Naive B cell (primary cell): ENCODE measurements at places on chromosomes 11 and 22.

DNA sequence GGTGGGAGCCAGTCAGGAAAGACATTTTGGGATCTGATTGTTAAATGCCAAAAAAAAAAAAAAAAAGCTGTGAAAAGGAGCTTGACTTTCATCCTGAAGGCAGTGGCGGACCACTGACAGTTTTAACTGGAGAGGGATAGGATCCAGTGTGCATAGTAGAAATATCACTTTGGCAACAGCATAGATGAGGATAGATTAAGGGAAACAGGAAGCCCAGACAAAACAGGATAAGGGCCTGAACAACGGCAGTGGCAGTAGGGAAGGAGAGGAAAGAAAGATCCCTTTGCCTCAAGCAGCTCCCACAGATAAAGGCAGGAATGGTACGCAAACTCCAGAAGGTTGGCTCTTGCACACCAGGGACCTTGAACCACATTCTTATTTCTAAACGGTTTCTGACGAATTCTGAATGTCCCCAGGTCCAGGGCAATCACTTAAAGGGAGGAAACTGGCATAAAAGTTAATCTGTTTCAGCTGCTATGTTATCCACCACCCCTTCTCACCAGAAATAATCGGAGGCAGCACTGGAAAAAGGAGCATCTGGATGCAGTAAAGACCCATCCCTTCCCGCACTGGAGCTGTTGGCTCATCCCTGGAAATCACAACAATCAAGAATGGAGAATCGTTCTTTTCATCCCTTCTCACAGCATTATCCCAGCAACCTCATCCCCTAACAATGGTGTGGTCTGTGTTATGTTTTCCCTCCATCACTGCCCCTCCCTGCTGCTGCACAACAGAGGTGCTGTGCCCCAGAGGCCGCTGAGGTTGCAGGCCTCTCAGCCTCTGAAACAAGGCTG is 99.1 kb downstream of the GAB2 start:
- DNase-seq: no peak

DNA sequence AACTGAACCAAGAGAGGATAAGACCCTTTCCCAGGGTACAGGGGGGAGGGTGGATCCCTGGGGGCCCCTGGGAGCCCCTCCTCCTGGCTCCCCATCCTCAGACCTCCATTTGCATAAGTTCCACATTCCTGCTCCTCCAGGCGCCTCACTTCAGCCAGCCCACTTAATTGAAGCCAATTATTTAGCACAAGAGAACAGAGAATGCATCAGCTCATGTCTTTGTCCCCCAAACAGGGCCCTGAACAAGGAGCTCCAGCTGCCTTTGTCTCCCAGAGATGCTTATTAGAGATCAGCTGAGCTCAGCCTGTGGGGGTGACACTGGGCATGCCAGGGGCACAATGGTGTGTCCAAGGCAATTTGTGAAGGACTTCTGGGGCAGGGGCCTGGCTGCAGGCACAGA is 89.9 kb upstream of the PRDM11 start:
- no peak for DNase-seq

- DNase-seq: no peak
Measured at GRCh38 chr22:46001046-46001425, 24.1 kb upstream of the WNT7B start.

DNA sequence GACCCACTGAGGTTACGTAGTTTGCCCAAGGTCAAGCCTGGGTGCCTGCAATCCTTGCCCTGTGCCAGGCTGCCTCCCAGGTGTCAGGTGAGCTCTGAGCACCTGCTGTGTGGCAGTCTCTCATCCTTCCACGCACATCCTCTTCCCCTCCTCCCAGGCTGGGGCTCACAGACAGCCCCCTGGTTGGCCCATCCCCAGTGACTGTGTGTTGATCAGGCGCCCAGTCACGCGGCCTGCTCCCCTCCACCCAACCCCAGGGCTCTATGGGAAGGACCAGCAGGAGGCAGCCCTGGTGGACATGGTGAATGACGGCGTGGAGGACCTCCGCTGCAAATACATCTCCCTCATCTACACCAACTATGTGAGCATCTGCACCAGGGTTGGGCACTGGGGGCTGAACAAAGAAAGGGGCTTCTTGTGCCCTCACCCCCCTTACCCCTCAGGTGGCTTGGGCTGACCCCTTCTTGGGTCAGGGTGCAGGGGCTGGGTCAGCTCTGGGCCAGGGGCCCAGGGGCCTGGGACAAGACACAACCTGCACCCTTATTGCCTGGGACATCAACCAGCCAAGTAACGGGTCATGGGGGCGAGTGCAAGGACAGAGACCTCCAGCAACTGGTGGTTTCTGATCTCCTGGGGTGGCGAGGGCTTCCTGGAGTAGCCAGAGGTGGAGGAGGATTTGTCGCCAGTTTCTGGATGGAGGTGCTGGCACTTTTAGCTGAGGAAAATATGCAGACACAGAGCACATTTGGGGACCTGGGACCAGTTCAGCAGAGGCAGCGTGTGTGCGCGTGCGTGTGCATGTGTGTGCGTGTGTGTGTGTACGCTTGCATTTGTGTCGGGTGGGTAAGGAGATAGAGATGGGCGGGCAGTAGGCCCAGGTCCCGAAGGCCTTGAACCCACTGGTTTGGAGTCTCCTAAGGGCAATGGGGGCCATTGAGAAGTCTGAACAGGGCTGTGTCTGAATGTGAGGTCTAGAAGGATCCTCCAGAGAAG is 1.6 kb downstream of the GSTP1 start:
- peak; percentile 57 for DNase-seq

DNA sequence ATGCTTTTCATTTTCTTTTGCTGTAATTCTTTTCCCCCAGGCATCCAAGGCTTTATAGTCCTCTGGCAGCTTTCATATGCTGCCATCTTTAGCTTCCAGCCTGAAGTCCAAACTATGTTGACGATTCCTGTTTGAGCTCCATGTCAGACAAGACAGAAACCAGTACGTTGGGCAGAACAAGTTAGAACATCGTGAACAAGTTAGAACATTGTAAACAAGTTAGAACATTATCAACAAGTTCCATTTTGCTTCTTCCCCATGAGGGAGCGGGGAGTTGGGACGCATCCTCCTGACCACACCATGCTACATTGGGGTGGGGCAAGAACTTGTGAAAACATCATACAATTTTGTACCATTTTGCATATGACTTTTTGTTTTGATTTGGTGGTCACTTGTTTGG is 23.9 kb downstream of the GLB1L2 start:
- no peak for DNase-seq
